Right renal cortex interstitium (tissue), 3 donors: ENCODE measurements at places on chromosomes 7 and 10. TPM values are rescaled to one million over a fixed set of nuclear protein-coding genes. Genes with fewer than 3 reads are reported as not detected.

TRA2A gene
- 167 TPM for polyA plus RNA-seq

DNA sequence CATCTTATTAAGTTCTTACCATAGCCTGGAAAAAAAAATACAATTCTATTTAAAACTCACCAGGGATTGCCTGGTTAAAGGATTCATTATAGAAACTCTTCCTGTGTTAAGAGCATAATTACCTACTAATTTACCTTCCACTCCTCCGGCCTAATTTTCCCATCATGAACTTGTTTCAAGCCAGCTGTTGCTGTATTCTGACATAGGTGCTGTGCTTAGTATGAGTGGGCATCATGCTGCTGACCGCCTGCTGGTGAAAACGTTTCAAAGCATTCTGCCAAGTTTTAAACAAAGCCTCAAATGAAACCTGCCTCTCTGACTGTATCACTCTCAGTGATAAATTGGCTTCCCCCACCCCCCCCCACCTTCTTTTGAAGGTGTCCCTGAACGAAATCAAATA lies 47.8 kb upstream of the KCNMA1 start:
- DNase-seq = no peak

DNA sequence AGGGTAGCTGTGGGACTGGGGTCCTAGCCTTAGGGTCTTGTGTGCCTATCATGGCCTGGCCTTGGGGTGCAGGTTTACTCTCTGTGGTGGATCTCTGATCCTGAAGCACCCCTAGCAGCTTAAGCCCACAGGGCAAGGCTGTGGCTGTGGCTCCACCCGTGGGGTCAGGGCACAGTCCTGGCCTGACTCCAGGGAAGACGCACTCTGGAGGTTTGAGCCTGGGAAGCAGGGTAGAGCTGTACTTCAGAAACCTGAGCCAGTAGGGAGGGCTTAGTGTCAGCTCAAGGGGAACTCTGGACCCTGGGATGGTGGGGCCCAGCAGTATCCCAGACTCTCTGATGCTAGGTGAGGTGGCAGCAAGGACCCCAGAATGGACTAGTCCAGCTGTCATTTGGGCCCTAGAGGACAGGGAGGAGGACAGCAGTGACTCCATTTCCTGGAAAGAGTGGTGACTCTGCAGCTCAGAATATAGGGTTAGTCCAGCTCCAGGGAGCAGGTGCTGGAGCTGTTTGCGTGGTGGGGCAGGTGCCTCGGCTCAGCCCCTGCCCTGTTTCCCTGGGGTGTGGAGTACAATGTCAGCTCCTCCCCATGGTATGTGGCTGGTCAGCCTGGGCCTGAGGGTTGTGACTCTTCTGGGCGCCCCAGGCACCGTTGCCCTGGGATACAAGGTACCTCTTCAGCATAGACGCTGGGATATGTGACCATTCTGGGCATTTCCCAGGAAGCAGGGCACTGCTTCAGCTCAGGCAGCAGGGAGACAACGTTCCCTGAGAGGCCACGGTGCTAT lies 15.8 kb downstream of the GTPBP4 start:
- DNase-seq = no peak

DNA sequence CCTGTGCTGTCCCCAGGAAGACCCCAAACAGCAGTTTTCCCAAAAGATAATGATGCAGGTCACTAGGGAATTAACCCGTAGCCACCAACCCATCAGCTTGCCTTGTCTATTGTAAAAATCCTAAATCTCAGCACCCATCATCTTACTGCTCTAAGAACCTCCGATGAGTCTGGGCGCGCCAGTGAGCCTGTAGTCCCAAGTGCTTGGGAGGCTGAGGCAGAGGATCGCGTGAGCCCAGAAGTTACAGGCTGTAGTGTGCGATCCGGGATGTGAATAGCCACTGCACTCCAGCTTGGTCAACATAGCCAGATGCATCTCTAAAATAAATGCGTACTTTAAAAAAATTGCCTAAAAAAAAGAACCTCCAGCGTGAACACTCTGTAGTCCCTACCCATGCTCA lies 951 bp downstream of the AS3MT start:
- DNase-seq = no peak

DNA sequence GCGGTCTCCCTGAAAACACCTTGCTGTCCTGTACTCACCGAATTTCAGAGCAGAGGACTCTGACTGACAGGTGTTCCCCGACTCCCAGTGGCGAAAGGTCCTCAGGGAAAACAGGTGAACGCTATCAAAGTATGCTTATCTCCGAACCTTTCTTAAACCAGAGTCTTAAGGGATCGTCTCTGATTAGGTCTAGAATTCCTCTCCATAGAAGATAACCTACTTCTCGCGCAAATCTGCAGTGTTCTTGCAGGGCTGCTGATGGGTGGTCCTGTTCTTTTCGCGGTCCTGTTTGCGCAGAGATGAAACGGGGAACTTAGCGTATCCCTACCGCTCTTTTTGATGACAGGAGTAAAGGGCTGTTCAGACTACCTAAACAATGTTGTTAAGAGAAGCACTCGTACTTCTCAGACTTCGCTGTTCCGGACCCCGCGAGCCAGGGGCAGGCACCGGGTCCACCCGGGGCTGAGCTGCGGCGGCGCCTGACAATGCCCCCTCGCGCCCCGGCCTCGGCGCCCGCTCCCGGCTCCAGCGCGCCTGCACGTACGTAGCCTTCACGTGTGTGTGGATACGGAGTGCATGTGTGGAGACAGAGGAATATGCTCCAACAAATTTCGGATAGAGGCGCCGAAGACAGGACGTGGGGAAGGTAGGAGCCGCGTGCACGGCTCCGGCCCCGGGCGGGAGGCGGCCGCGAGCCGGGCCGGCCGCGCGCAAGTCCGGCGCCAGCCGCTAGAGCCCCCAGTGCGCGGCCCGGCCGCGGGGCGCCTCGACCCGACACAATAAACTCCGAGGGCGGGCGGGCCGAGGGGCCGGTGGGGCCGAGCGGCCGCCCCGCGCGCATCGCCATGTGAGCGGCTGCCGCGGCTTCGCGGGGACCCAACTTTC lies 766 bp upstream of the ZMYND11 start:
- no peak for DNase-seq

GRCh38 chr7:25515633-25516275 lies 287.5 kb upstream of the NPVF start:
- DNase-seq = no peak

DNA sequence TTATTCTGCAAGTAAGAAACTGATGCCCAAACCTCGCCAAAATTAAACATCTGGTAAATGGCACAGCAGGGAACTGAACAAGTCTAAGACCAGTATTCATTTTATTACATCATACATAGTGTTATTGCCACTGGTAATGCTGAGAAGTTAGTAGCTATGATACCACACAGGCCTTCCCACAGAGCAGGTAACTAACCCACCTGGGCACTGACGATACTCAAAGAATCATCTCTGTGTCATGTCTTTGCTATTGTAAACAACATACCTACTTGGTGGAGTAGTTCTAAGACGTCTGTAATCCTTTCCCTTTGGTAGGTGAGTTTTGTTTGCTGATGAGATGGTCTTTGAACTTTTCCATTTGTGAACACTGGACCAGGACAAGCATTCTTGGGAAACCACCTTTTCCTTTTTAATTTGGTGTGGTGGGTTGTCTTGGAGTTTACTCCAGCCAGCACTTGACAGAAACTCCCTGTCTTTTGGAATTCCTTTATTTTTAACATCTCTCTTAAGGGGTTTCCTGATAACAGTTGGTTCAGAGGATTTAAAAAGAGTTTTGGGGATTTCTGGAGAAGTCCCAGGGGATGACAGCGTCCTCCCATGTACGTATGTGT lies 40.9 kb downstream of the PDSS1 start:
- DNase-seq = no peak

- no peak for DNase-seq
These were observed 177.8 kb downstream of the PTPRN2 start for GRCh38 chr7:158409816-158410330.

GRCh38 chr10:132115732-132116131 lies 50.0 kb downstream of the JAKMIP3 start:
- DNase-seq = no peak
